ENCODE measurements at places on chromosomes 1 and 21. TPM values are rescaled to one million over a fixed set of nuclear protein-coding genes. Genes with fewer than 3 reads are reported as not detected.

PM20D1 gene
- 1.3 TPM for total RNA-seq

PGM1 gene
- total RNA-seq = 47.3 TPM

CEP350 gene
- total RNA-seq = 63.4 TPM

SLC30A1 gene
- 11.9 TPM for total RNA-seq
